ENCODE measurements at places on chromosomes 2 and 18. TPM values are rescaled to one million over a fixed set of nuclear protein-coding genes. Genes with fewer than 3 reads are reported as not detected.
A peak's percentile ranks its signal among the peaks of the same experiment; 100 is the strongest.

GRCh38 chr2:174031226-174031625, 66.1 kb upstream of the SP3 start:
- ATAC-seq: no peak

GRCh38 chr2:1728821-1729220, 15.5 kb downstream of the PXDN start:
- ATAC-seq: peak; percentile 22

DNA sequence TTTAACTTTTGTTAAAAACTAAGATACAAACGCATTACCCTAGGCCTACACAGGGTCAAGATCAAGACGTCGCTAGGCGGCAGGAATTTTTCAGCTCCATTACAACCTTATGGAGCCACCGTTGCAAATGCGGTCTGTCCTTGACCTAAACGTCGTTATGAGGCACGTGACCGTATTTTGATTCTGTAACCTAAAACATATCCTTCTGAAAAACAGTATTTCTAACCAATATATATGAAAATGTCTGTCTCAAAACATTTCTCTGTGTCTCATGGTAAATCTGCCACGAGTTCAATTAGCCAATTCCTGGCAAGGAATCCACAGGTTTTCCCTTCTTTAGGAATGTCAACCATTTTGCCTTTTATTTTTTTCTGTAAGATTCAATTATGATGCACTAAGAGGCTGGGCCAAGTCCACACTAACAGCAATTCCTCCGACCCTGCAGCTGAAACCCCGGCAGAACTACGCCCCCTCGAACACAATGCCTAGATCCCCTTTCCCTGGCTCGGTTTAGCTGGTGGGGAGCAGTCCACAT, 1.7 kb downstream of the RTN4 start:
- ATAC-seq: no peak

GRCh38 chr2:73987109-73987947, 2.6 kb downstream of the TET3 start:
- no peak for ATAC-seq

Gene CLEC4F
- not detected for total RNA-seq

DNA sequence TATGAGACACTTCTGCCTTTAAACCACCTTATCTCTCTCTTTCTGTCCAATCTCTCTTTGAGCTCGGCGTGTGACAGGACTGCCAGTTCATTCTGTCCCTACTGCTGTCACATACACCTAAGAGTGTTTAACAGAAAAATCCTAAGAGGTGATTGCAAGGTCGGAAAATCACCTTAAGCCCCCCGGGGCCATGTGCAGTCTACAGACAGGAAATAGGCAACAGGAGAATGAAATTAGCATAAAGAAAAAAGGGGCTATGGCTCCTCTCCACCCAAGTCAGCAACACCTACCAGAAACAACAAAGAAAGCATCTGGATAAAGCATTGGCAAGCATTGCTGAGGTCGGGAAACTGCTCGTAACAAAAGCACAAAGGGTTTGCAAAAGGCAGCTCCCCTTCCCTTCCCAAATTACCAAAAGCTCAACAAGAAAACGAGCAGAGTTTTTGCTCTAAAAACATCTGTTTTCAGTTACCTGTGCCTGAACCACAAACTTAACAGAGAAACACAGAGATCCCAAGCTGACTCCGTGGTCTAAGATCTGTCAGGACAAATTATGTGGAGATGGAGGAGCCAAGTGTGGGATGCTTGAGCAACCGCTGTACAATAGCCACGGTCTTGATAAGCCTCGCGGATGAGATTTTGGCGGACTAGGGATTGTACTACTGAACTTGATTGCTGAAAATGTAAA, 30.4 kb downstream of the ANKRD44 start:
- ATAC-seq: no peak

GRCh38 chr2:27921880-27922547, 31.5 kb downstream of the BABAM2 start:
- ATAC-seq: no peak

Gene POTEC
- total RNA-seq: not detected

Gene CRYBA2
- total RNA-seq: not detected

DNA sequence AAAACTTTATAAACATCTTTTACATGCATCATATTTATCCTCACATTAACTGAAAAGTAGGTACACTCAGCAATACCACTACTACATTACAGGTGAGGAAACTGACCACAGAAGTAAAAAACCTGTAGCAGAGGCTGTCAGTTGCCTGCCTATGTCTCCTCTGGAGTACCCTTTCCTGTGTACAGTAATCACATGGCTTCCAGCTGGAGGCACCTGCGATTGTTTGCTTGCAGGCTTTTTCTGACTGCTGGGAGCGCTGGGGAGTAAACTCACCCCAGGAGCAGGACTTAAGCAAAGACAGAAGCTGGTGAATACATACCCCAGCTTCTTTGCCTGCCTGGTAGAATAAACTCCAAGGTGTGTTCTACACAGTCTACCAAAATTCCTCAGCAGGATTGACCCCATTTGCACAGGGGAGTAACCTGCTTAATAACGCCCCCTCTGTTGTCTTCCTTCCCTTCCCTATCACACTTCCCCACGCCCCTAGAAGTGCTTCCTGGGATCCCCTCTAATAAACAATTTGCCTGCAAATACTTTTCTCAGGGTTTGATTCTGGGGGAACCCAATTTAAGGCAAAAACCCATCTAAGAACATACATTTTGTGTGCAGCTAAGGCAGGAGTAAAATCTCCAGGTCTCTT, 138.9 kb downstream of the PTH2R start:
- ATAC-seq: no peak

- no peak for ATAC-seq
Observed at GRCh38 chr2:241207151-241207550, 18.7 kb downstream of the ANO7 start.

- ATAC-seq: no peak
Observed at GRCh38 chr2:59528525-59528924, 1024.9 kb downstream of the BCL11A start.

DNA sequence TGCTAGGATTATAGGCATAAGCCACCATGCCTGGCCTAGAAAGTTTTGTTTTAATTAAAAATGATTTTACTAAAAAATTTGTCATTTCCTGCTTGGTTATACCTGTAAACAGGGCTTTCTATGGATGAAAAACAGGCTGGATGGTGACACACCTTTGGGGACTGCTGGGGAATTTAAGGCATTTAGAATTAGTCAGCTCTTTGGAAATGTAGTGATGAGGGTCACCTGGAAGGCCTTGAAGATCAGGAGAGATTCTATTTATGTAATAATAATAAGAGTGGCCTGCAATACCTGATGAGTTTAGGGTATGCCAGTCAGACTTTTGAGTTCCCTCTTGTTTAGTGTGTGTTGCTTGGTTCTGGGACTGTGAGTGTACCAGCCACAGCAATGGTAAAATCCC, 51.1 kb downstream of the RALBP1 start:
- ATAC-seq: no peak

DNA sequence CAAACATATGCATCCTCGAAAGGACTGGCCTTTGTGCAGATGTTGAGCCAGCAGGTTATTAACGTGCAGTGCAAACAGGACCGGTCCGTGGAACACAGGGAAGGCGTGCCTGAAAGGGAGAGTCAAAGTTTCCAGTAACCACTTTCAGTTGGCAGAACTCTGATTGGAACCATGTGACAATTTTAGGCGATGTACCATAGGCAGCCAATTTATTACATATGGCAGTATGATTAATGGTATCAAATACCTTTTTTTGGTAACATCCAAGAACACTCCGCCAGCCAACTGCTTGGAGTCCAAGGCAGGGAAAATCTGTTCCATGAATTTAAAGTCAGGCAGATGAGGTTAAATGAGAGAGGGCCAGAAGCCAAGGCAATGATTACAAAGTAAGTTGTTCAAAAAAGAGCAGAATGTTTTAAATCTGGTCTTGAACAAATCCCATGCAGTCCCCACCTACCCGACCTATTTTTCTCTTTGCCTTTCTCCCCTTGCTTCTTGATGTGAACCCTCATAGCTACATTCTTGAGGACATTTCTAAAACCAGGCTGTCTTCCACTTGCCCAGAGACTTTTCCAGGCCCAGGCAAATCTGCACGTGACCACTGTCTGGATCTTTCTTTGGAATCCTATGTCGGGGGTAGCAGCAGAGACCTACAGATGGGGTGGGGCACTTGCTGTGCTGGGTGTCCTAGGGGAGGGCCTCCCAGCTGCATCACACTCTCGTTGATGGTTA, 351.7 kb downstream of the HRH4 start:
- no peak for ATAC-seq

Gene RAX
- total RNA-seq: not detected

- ATAC-seq: no peak
Observed at GRCh38 chr2:229794636-229795035, 80.3 kb upstream of the DNER start.

GRCh38 chr2:42084231-42084671, 36.4 kb downstream of the PKDCC start:
- peak; percentile 75 for ATAC-seq

GRCh38 chr18:75208155-75208835, 644 bp downstream of the PTGR3 start:
- ATAC-seq: peak; percentile 1

DNA sequence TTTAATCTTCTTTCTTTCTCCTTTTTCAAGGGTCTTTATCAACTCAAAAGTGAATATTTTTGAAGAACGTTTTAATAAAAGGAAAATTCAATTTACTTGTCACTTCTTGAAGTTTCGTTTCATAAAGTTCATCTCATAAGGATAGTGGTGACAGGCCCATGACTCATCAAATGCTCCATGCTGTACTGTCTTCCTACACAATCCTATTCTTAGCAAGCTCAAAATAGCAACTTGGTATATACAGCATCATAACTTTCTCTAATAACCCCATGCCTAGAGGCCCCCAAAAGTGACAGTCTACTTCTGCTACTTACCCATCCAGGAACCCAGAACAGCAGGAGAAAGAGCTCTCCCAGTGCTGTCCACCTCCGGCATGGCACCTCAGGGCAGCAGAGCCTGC, 7.7 kb downstream of the FBXO15 start:
- no peak for ATAC-seq

Gene CABLES1
- 24.0 TPM for total RNA-seq

GRCh38 chr2:45885171-45885621, 233.7 kb downstream of the PRKCE start:
- peak; percentile 46 for ATAC-seq

GRCh38 chr2:240172071-240172895, 31.8 kb upstream of the OTOS start:
- ATAC-seq: no peak

DNA sequence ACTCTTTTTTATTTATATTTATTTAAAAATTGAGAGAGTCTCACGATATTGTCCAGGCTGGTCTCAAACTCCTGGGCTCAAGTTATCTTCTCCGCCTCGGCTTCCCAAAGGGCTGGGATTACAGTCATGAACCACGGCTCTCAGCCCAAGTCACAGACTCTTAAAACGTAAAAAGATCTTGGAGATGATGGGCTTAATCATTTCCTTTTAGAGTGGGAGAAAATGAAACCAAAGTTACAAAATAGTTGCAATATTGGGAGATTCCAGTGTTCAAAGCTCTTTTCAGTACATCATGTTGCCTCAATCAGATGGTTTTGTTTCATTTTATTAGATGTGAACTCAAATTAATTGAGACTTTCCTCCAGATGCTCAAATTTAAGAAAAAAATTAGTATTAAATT, 151.4 kb upstream of the XPO1 start:
- ATAC-seq: no peak

DNA sequence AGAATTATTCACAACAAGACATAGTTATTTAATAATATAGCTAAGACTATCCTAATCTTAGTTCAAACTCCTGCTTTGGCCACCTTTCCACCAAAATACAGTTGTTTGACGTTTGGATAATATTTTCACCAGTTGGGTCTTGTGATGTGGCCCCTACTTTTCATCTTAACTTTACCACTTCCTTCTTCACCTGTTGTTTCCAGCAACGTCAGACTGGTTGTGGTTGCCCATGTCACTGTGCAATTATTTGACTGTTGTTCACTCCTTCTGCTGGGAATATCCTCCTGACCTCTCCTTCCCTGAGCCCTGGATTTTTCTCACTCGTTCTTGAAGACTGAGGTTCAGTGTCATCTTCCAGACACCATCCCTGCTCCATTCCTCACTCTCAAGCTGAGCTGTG, 132.2 kb upstream of the RASGRP3 start:
- ATAC-seq: no peak

GRCh38 chr2:138600732-138601457, 99.3 kb downstream of the SPOPL start:
- ATAC-seq: no peak

- no peak for ATAC-seq
Observed at GRCh38 chr2:102438111-102438510, 15.2 kb downstream of the IL18RAP start.

- peak; percentile 64 for ATAC-seq
Observed at GRCh38 chr2:32947484-32948143, 861 bp downstream of the LTBP1 start.

GRCh38 chr2:199677881-199678280, 173.1 kb downstream of the FTCDNL1 start:
- ATAC-seq: no peak

Gene UGT1A5
- not detected for total RNA-seq

Gene VAMP8
- 13.6 TPM for total RNA-seq

DNA sequence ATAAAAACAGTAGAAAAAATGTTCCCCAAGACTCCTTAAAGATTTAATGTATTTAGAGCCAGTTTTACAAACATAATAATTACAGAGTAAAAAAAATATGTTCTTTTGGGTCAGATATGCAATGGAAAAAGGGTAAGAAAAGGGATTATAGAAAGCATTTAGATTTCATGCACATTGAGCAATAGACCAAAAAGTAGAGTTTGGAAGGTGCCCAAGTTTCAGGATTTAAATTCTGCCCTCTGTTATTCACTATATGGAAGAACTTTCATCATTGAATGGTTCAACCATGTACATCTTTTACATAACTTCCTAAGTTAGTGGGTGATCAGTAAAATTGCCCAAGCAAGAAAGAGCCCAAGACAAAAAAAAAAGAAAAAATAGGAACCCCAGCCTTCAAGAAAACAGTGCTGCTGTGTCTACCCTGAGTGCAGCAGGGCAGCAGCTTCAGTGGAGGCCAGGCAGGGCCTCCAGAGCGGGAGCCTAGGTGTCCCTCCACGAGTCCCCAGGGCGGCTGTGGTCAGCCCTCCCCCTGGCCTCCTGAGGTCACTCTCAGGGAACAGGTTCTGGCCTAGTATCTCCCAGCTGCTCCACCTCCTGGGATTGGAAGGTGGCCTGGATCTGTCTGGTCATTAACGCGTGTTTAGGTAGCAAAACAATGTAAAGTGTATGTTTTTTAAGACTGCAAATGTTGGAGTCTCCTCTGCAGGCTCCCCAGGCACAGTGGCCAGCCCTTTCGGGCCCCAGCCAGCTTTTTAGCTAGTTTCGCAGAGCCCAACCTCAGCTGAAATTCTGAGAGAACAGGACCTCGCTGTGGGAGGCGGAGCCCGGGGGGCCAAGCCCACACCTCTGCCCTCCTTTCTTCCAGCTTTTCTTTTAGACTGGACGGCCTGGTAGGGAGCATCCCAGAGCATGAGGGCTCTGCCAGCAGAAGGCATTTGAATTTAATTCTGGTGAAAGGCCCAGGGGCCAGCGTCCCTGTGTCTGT, 77.3 kb downstream of the TEX51 start:
- ATAC-seq: no peak

GRCh38 chr2:182717416-182717815, 1.4 kb downstream of the DNAJC10 start:
- ATAC-seq: no peak

Gene SOX11
- 0.78 TPM for total RNA-seq

Gene NAPG
- 39.3 TPM for total RNA-seq

GRCh38 chr18:35711227-35711626, 129.7 kb downstream of the GALNT1 start:
- no peak for ATAC-seq

- ATAC-seq: no peak
Observed at GRCh38 chr2:112625474-112626114, 20.1 kb upstream of the SLC20A1 start.

- no peak for ATAC-seq
Observed at GRCh38 chr2:99448556-99448955, 41.3 kb downstream of the REV1 start.

Gene BOK
- 69.4 TPM for total RNA-seq

GRCh38 chr2:2646433-2647051, 315.5 kb upstream of the MYT1L start:
- ATAC-seq: no peak
